Hypothalamus (tissue), 51 donors: ENCODE measurements at places on chromosomes 11 and 22.

- no peak for DNase-seq
Observed at GRCh38 chr11:68008381-68009337, 1.5 kb upstream of the ALDH3B1 start.

DNA sequence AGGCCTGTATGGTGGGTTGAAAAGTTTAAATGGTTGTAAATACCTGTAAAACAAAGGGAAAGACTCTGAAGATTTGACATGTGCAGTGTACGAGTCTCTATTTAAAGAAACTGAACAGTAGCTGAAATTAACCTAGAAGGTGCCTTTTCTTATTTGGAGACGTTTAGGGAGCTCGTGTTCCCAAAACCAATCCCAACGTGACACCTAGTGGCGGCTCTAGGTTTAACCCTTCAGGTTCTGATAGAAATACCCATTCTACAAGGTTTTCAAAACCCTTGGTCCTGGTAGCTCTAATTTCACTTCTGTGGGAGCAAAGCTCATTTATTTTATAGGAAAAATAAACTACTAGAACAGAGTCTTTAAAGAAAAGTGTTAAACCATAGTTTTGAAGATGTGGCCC lies 258.3 kb downstream of the LRRC4C start:
- DNase-seq = no peak

GRCh38 chr11:1876361-1877063 lies 15.2 kb downstream of the PRR33 start:
- no peak for DNase-seq

GRCh38 chr11:120781486-120782120 lies 242.3 kb upstream of the TBCEL start:
- DNase-seq = no peak

DNA sequence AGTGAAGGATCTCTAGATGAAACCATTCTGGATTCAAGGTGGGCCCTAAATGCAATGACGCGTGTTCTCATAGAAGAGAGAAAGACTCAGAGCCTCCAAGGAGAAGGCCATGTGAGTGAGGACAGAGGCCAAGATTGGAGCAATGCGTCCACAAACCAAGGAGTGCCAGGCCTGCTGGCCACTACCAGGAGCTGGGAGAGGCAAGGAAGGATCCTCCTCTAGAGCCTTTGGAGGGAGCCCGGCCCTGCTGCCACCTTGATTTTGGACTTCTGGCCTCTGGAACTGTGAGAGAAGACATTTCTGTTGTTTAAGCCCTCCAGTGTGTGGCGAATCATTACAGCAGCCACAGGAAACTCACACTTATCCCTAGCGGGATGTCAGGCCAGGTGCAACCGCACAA lies 52.7 kb upstream of the SHANK2 start:
- no peak for DNase-seq

GRCh38 chr11:69837791-69838190 lies 18.6 kb upstream of the FGF3 start:
- DNase-seq = no peak

DNA sequence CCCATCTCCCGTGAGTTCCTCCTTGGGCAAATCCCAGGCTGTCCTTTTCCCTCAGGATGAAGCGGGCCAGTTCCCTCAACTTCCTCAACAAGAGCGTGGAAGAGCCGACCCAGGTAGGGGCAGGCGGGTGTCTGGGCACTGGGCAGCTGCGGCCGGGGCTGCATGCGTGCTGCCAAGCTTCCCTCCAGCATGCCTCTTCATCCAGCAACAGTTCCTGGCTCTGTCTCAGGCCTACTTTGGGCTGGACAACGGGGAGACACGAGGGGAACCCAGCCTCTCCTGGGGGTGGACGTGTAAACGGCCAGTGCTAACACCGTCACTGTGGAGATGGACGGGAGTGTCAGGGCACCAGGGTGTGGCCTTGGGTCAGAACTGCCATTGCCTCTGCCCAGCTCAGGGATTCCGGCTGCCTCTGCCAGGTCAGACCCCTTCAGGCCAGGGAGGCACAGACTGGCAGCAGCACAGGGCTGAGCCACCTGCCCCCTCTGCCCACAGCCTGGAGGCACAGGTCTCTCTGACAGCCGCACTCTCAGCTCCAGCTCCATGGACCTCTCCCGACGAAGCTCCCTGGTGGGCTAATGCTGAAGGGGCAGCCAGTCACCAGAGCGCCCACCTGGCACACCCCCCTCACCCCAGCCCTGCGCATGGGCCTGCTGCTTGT lies 1.9 kb upstream of the RAB1B start:
- no peak for DNase-seq

DNA sequence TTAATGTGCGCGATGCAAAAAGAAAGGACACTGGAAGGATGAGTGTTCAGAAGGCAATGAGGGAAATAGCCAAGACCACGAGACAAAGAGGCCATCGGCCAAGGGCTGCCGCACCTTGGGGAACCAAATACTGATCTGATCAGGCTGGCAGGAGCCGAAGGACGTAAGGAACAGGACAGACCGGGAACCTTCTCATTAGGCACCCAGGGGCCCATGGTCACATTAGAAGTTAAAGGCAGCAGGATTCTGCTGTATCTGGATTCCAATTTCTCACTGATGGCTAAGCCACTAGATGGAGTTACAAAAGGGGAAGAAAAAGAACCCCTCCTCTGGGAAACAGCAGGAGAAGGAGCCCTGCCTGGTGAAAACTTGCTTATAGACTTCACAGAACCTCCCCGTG lies 28.8 kb upstream of the CPT1A start:
- DNase-seq = no peak

DNA sequence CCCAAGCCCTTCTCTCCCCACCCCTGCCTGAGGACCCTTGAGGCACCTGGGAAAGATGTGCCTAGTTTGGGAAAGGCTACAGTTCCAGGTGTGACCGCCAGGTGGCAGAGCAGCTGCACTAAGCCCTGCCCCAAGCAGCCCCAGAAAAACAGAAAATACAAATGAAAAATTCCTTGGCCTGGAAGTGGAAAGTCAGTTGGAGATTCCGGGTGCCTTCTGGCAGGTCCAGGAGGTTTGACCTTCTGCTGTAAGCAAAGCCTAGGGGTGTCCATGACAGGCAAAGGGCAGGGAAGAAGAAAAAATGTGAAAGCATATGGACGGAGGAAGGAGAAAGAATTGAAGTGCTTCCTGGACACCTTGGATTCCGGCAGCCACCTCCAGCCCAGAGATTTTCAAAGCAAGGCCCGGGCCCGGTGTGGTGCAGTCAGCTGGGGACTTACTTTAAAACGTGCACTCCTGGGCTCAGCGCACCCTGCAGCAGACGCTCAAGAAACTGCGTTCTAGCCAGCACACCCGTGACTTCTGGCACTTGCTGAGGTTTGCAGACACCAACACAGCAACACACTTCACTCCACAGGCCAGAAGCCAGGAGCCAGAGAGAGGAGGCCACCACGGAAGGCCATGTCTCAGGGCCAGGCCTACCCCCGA lies 37.3 kb upstream of the SLC22A12 start:
- DNase-seq = peak; percentile 51
